Cortex of kidney (tissue), 1 donor: ENCODE measurements at places on chromosomes 1 and 21.

DNA sequence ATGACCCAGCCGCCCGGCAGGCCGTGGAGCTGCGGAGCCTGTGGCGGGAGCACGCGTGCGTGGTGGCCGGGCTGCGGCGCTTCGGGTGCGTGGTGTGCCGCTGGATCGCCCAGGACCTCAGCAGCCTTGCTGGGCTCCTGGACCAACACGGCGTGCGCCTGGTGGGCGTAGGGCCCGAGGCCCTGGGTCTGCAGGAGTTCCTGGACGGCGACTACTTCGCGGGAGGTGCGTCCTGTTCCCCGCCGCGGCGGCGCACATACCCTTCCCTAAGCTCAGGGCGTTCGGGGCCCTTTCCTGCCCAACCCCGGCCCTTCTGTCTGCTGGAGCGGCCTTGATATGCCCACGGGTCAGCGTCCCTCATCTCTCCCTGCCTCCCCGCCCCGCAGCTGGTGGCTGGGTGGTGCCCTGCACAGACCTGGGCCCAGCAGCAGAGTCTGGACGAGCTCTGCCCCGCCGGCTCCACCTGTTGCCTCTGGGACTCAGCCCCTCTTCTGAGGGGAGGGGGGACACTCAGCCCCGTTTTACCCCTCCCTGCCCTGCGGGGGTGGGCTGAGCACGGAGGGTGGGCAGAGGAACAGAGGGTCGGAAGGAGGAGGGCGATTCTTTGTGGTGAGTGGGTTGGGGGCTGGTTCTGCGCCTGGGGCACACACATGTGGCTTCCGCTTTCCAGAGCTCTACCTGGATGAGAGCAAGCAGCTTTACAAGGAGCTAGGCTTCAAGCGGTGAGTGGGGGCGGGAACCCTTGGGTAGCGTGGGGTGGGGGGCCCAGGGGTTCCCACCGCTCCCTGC is 688 bp downstream of the PRXL2B start:
- DNase-seq = no peak

- no peak for DNase-seq
Observed at GRCh38 chr21:16421007-16421406, 691.2 kb downstream of the USP25 start.

DNA sequence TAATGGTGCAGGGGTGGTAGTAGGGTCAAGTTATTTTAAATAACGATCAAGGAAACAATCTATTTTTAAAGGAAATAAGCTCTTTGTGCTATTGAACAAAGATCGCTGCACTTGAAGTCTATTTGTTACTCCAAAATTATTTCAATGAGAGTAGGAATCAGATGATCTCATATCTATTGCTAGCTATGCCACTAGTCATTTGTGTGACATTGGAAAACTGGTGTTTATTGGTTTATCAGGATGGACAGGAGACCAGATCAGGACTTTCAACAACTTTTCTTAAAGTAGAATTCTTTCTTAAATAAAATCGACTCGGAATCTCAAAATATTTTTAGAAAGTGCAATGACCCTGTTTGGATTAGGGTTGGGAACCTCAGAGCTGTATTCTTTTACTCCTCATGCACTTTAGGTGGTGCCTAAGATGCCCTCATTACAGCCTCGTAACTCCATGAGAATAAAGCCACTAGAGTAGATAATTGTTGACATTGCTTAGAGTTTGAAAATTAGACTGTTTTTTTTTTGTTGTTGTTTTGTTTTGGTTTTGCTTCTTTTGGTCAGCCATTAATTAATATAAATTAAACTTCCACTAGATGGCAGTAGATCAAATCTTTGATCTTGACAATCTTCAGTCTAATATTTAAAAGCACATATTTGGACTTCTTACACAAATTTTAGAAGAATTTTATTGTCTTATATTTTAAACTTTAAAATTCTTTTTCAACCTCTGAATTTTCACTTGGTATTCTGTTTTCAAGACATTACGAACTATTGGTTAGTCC is 352.4 kb downstream of the USP25 start:
- no peak for DNase-seq

DNA sequence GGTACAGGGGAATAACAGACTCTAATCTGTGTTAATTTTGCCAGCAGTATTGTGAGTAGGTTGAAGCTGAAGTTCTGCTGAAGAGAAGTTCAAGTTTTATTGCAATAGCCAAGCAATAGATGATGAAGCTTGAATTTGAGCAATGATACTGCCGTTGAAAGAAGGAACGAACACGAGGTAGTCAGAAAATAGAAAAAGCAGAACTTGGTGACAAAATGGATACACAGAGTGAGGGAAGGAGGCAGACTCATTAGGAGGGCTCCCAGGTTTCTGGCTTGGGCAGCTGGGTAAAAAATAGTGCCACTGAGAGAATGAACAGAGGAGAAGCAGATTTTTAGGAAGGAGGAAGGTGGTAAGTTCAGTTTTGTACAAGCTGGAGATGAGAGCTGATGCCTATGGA is 22.3 kb upstream of the AGO1 start:
- DNase-seq = no peak

DNA sequence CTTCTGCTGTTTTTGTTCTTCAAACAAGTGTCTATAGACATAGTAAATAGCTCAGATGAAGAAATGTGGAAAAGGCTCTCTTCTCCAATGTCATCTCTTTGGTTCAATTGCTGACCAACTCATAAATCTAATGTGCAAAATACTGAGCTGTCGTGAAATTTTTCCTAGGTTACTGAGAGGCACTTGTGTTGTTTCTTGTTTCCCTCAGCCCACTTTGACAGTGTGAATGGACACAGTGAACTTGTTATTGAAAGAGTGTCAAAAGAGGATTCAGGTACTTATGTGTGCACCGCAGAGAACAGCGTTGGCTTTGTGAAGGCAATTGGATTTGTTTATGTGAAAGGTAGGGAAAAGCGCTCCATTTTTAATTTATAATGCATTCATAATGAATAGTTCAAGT is 245.3 kb downstream of the TPR start:
- DNase-seq = no peak

GRCh38 chr1:172827841-172828240 is 168.9 kb downstream of the FASLG start:
- no peak for DNase-seq

GRCh38 chr1:153174624-153175023 is 23.9 kb upstream of the SPRR2G start:
- no peak for DNase-seq

DNA sequence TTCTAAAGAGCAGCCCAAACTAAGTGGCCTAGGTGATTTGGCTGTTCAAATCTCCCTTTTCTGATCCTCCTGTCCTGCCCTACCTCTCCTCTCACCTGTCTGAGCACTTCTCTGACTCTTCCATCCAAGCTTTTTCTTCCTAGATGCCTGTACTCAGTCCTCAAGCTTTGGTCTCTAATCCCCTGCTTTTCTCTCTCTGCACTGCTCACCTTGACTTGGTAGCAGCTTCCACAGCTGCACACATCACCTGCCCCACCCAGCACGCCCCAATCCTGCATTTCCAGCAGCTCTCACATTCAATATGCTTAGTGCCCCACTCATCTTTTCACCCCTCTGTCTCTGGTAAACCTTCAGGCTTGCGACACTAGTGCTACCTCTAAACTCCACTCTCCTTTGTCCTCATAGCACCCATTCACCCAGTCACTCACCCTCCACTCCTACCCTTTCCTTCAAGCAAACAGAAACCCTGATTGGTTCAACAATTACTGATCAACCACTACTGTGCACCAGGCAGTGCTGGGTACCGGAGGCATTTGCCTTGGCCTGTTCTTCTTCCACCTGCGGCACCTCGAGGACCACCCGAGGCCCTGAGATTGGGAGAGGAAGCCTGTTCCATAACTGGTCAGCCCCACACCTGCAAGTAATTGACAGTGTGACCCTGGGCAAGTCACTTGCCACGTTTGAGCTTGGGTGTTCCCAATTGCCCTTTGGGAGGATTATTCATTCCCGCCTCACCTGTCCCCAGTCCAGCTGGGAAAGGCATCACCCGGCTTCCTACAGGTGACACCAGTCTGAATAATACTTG is 136.1 kb upstream of the EDN2 start:
- no peak for DNase-seq

DNA sequence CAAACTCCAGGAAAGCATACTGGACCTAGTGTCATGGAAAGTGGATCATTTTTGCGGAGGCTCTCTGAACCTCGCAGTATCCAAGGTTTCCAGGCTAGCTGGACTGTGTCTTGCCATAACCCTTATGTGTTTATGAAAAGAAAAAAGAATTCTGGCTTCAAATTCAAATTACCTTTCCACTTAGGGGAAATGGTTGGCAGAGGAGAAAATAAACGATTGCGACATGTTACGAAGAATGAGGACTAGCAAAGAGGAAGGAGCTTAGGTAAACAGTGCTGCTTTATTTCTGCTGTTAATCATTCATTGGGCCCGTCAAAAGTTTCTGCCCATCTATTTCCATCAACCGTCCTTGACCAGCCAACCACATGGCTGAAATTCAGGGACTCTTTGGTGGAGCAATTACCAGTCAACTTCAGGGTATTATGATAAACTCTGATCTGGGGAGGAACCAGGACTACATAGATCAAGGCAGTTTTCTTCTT is at the start of gene C4BPA:
Gene C4BPA, plus strand, starts transcription at position 342 of the 482 bp plus-strand sequence. CDS start 8,793 bp downstream, outside the sequence.
- no peak for DNase-seq
